ENCODE measurements at places on chromosomes 12 and 14.

- DNase-seq, result no peak
Measured at GRCh38 chr14:92400579-92401444, 77.8 kb downstream of the SLC24A4 start.

DNA sequence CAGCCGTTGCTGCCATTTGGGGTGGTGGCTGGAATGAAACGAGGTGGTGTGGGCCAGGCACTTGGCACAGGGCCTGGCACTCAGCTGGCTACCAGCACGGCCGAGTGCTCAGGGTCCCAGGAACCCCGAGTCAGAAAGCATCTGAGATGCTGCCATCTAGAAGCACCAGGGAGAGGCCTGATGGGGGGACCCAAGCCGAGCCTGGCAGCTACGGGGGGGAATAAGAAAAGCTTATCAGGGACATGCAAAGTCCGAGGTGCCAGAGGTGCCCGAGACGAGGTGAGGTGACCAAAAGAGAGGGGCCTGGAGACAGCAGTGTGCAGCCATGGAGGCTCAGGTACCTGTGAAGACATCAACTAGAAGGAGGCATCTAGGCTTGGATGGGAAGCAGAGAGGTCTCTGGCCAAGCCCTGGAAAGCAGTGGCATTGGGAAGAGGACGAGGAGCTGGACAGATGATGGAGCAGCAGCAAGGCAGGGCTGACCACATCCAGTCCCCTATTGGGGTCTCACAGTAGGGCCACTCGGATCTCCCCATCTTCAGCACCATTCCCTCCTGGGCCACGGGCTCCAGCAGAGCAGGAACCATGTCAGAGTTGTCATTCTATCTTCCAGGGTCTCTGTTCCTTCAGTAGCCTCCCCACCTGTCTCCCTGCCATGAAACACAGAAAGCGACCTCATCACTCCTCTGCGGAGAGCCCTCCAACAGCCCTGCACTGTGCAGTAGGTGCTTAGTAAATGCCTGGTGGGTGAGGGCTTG is 59.3 kb upstream of the DIO3 start:
- no peak for DNase-seq

DNA sequence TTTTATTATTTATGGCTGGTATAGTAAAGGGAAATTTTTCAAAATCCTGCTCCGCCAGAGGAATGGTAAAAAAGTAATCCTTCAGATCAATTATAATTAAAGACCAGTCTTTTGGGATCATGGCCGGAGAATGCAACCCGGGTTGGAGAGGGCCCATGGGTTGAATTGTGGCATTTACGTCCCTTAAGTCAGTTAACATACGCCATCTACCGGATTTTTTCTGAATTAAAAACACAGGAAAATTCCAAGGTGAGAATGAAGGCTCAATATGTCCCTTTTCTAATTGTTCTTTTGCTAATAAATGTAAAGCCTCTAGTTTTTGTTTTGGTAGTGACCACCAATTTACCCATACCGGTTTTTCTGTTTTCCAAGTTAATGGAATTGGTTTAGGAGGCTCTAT is 602.8 kb downstream of the ALG10 start:
- DNase-seq, result no peak

- DNase-seq, result no peak
Measured at GRCh38 chr12:52257074-52257551, 17.3 kb upstream of the KRT86 start.

- DNase-seq, result no peak
Measured at GRCh38 chr12:117100251-117100650, 1.0 kb upstream of the TESC start.

DNA sequence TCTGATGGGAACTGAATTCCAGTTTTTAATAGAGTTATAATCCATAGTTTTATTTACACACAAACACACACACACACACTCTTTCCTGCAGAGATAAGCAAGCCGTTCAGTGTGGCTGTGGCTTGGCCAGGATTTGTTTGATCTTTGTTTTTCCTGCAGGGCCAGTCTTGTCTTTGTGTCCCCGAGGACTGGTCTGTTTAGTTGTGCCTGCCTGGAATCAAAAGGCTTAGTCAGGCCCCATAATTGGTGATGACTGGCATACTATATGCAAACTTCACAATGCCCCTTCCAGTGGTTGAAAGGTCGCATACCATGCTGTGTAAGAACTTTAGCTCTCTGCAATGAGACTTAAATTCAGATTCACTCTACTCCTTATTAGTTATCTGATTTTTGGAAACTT is 26.0 kb downstream of the WBP11 start:
- DNase-seq, result no peak

DNA sequence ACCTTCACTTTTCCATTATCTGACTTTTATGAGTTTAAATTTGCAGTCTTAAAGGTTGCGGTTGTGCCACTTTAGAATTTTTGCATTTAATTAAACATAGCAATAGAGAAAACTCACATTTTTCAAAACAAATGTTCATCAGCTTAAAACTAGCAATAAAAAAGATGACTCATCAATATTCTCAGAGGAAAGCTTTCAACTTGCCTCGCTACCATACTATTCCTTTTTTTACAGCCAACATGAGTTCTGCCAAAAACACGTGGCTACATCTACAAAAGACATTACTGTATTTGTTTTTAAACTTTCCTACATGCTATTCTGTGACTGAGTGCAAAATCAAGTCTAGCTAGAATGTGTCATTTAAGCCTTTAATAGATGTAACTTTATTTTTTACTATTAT is 497.1 kb downstream of the RPS29 start:
- no peak for DNase-seq
